ENCODE measurements at places on chromosomes 5 and 9.

DNA sequence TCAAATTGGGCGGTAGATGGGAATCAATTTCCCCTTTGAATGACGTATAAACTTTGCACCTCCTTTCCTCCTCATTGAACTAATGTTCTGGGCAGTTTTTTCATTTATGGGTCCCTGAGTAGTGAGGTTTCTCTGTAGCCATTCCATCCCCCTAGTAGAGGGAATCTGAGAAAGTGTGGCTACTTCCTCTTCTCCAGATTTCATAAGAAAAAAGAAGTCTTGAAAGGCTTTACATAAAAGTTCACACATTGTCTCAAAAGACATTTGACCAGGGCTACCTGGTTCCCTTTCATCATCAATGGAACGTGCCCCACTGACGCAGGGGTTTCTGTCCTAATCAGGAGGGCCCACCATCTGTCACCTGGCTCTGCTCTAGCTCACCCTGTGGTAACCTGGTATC is 57.3 kb downstream of the CTSL start:
- no peak for DNase-seq

DNA sequence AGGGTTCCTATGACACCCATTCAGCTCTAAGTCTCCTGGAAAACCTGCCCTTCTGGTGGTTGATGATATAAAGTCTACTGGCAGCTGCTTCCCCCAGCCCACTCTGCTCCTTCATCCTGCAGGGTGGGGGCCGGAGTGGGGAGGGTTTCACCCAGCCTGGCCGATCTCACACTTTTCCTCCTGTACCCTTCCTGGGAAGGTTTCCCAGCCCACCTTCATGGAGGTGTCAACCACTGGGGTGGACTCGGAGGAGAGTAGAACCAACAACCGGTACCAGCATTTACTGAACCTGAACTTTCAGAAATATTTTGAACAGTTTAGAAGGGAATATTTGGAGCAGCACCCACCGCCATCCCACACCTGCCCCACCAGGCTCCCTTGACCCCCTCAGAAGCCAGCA is 30.4 kb downstream of the ROR2 start:
- no peak for DNase-seq

DNA sequence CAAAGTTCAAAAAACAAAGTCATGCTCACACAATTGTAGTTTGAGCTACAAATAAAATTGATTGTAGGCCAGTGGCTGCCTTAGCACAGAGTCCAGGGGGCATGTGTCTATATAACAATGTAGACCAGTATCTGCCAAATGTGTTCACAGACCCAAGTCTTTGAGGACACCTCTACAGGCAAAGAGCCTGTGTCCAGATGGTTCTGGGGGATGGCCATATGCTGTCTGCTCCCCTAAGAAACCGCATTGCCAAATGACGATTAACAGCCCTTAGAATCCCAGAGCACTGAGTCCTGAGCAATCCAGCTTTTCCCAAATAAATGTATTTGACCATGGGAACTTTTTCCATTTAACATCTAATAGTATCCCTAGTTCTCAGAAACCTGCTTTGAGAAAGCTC is 169.6 kb downstream of the ADCY2 start:
- DNase-seq, result no peak

DNA sequence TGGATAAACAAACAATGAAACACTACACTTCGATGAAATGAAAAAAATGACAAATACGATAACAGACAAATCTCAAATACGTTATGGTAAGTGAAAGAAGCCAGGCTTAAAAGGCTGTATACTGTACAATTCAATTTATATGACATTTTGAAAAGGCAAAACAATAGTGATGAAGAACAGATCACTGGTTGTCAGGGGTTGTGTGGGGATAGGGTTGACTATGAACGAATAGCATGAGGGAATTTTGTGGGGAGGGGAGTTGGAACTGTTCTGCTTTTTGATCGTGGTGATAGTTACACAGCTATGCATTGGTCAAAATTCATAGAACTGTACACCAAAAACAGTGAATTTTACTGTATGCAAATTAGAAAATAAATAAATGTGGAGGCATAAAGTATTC is 7.8 kb upstream of the FER start:
- DNase-seq, result no peak

GRCh38 chr9:124256517-124257069 is 1.2 kb upstream of the NEK6 start:
- no peak for DNase-seq

DNA sequence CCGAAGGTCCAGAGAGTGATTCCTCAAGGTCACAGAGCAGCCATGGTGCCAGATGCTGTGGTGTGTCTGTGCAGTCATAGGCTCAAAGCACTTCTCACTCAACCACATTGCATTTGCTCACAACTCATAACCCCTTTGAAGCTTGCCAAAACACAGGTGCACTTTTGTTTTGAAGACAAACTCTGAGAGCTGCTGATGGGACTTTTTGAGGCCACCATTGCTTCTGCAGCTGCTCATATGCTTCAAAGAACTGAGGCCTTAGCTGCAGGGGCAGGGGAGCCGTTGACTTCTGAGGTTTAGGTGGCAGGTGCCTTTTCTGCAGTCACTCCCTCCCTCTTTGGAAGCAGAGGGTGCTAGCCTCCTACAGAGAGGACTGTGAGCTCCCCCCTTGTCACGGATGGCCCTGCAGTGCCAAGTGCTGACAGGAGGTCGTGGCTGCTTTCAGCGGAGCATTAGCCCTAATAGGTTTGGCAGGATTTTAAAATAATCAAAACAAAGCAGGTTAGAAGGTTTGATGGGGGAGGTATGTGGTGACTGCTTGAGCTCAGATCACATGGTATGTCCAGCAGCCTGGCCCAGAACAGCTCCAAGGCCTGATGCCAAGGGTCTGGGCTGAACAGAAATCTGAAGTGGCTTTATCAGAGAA is 232.1 kb downstream of the MAN2A1 start:
- no peak for DNase-seq

GRCh38 chr5:56148453-56148971 is 84.6 kb downstream of the ANKRD55 start:
- DNase-seq, result no peak

- DNase-seq, result no peak
These were observed 157.0 kb downstream of the GABBR2 start for GRCh38 chr9:98551511-98552286.

GRCh38 chr5:80208381-80208780 is 47.5 kb downstream of the SERINC5 start:
- DNase-seq, result no peak

All from stimulated activated CD8-positive, alpha-beta memory T cell treated with anti-CD3 and anti-CD28 coated beads, Interleukin-15, amount 100 ng/mL, for 48 hours (primary cell).